Heart left ventricle (tissue), 16 donors: ENCODE measurements at places on chromosomes 16 and 17. TPM values are rescaled to one million over a fixed set of nuclear protein-coding genes. Genes with fewer than 3 reads are reported as not detected.

GRCh38 chr17:16908273-16908672 lies 63.6 kb downstream of the TNFRSF13B start:
- DNase-seq, result no peak

DNA sequence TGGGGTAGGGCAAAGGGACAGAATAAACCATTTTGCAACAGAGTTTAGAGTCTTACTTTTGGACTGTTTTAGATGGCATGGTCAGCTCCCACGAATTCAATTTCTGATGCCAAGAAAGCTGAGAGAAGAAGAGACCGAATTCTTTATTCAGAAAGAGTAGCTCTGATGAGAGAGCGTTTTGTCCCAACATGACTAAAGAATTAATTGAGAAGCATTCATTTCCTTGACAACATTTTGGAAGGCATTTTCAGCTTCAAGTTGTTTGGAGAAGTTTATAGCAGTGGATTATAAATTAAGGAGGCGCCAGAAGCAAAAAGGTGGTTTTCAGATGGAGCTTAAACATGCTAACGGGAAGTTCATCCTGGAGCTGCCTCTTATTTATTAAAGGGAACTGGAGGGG lies 12.2 kb downstream of the GAN start:
- DNase-seq, result no peak

- peak; percentile 75 for DNase-seq
Observed at GRCh38 chr17:62652251-62653001, 25.0 kb downstream of the MRC2 start.

RGS9 gene
- 1.0 TPM for polyA plus RNA-seq

CEMP1 gene
- 0.04 TPM for polyA plus RNA-seq
